Stimulated activated effector memory CD8-positive, alpha-beta T cell treated with anti-CD3 and anti-CD28 coated beads, Interleukin-12 subunit alpha, Interleukin-12 subunit beta, amount 100 ng/mL, for 72 hours (primary cell): ENCODE measurements at places on chromosomes 7 and 10.
A peak's percentile ranks its signal among the peaks of the same experiment; 100 is the strongest.

- no peak for DNase-seq
These were observed 24.1 kb downstream of the ZNF92 start for GRCh38 chr7:65397730-65398142.

DNA sequence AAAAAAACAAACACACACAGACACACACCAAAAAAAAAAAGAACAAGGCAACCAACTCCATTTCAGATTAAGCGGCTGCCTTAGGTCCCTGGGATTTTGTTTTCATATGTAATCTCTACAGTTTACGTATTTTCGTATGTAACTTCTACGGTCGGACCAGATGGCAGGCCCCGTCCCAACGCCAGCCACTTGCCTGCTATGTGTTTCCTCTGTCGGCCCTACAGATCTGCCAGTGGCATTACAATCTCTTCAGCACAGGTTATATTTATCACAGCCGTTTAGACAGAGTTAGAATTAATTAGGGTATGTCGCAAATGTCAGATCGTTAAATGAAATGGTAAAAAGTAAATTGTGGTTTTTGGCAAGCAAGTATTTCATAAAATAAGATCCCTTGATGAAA, 99.3 kb downstream of the DNAJB6 start:
- no peak for DNase-seq

DNA sequence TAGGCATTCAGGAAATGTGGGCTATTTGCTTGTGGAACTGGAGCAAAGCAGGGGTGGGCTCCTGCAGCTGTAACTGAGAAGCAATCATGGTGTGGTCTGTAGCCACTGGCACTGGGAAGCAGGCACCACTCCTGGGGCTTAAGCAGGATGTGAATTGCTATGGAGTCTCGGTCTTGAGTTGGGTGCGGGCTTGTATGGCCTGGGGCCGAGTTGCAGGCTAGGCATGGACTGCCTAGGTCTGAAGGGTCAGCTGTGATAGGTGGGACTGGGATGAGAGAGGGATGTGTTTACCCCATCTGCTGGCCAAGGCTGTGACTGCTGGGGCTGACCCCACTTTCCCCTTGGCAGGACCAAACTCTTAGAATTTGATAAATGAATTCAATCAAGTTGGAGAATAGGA, 43.0 kb downstream of the ADCY1 start:
- DNase-seq = no peak

DNA sequence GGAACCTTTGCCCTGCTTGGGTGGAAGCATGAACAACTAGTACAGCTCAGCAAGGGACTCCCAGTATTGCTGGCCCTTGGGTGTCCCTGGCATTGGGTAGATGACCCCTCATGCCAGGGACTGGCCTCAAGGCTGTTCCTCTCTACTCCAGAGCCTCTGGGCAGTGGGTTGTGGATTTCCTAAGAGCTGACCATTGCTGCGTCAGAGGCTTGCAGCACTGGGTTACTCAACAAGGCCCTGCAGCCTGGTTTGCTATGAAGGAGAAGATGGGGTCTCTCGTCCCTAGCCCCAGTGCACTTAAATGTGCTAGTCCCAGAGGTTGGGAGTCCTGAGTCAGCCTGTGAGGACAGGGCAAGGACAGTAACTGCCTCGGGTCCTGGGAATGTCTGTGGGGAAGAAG, 2.5 kb downstream of the VSIR start:
- no peak for DNase-seq

DNA sequence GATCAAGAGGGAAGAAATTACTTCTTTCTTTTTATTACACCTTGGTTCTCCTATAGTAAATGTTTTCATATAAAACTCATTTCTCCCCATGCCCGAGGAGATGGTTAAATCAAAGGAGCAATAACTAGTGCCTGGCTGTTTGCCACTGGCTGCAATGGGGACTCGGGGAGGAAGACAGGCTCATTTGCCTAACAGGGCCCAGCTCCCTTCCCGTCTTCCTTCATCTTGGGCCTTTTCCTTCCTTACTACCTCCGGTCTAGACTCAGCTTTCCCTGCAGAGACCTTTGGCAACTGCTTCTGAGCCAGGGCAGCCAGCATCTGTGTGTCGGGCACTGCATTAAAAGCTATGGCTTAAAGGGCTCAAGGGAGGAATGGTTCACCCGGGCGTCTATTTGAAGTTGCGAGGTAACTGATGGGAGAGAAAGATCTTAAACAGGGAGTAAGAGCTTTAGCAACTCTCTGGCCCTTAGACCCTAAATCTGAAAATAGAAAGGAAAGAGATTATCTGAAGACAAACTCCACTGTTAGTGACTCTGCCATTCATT, 63.5 kb downstream of the CALD1 start:
- no peak for DNase-seq

- no peak for DNase-seq
These were observed 24.4 kb downstream of the GLI3 start for GRCh38 chr7:42212541-42213090.

GRCh38 chr7:100466653-100467605, 2.9 kb upstream of the SPACDR start:
- DNase-seq = no peak

DNA sequence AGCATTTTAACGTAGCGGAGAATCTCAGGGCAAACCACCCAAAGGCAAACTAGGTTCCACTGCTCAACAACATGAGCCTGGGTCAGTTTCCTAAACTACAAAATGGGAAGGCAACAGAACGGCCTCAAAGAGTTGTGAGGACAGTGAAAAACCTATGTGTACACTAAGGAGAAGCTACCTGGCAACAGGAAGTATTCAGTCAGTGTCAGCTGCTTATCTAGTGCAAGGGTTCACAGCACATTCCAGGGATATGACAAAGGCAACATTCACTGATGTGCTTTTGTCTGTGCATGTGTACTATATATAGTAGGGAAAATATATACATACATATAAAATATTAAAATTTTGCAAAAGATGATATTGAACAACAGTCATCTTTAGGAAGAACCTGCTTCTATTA, 17.2 kb downstream of the NUDCD3 start:
- DNase-seq = peak; percentile 18

- DNase-seq = no peak
These were observed 72.8 kb downstream of the TSPAN12 start for GRCh38 chr7:120785095-120785494.
